ENCODE measurements at places on chromosomes 12 and 14.

- DNase-seq: no peak
These were observed 87.0 kb downstream of the SLC25A47 start for GRCh38 chr14:100410056-100410565.

DNA sequence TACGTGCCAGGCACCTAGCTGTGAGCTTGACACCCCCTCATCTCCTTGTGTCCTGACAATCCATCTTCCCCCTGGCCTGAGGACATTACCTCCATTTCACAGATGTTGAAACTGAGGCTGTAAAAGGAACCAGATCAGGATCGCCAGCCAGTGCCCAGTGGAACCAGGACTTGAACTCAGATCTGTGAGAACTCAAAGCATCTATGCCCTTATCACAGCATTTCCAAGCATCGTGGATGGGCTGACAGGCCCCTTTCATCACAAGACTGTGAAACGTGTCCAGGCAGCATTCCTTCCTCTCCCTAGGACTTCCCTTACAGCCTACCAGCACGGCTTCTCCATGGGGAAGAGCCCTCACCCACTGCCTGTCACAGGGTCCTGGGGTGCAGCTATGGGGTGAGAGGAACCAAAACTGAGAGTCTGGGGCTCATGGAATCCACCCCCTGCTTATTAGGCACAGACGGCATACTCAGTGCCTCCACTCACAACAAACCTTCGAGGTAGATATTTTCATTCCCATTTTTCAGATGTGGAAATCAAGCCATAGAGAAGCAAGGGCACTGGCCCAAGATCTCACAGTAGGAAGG lies 26.9 kb downstream of the CMKLR1 start:
- DNase-seq: no peak

DNA sequence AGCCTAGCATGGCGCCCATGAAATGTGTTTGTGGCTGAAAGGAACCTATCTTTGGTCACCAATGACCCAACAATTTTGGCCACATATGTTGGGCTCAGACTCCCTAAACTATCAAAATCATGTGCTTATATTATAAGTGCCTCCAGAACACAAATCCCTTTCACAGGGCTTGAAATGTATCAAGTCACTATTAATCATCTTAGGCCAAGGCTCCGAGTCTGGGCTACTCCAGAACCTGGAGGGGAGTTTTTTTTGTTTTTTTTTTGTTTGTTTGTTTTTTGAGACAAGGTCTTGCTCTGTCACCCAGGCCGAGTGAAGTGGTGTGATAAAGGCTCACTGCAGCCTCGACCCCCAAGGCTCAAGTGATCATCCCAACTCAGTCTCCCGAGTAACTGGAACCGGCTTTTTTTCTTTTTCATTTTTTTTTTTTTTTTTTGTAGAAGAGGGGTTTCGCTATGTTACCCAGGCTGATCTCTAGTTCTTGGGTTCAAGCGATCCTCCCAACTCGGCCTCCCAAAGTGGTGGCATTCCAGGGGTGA lies 989 bp upstream of the DRAM1 start:
- no peak for DNase-seq

GRCh38 chr12:42631513-42631912 lies 42.0 kb upstream of the PRICKLE1 start:
- no peak for DNase-seq

- DNase-seq: no peak
These were observed 156.8 kb downstream of the PDE3A start for GRCh38 chr12:20525064-20525610.

GRCh38 chr14:55802986-55803872 lies 223.2 kb downstream of the KTN1 start:
- DNase-seq: no peak

DNA sequence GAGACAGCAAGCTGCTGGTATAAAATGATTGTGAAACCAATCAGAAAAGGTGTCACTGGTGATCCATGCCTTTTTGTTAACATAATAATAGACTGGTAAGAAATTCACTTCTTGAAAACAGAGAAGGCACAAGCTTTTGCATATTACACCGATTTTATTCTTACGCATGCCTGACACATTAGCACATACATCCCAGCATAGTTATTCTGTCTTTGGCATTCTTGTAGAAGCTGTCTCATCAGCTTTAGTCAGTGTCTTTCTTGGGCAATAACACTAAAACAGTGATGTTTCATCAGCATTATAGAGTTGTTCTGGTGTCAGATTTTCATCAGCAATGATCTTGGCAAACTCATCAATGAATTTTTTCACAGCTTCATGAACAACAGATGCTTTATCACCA lies 283.4 kb upstream of the TMTC1 start:
- DNase-seq: no peak

GRCh38 chr12:116783525-116784237 lies 45.6 kb downstream of the RNFT2 start:
- DNase-seq: peak; percentile 83

DNA sequence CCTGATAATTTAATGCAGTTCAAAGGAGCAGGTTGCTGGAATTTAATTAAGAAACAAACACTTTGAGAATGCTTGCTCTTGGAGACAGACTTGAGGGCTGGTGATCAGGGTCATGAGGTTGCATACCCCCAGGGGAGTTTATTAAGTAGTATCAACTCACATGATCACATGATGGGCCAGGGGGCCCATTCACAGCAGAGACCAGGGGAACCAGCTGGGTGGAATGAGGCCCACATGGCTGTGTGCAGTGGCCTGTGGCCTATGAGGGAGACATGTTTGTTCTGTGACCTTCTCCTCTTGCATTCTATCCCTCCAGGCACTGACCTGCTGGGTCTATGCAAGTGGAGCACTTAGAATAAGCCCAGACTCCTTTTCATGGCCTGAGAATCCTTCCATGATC lies 266.6 kb upstream of the PWP1 start:
- no peak for DNase-seq

GRCh38 chr14:102655137-102655536 lies 62.7 kb downstream of the RCOR1 start:
- DNase-seq: no peak

- no peak for DNase-seq
These were observed 818.4 kb upstream of the ATXN7L3B start for GRCh38 chr12:73719223-73719622.

DNA sequence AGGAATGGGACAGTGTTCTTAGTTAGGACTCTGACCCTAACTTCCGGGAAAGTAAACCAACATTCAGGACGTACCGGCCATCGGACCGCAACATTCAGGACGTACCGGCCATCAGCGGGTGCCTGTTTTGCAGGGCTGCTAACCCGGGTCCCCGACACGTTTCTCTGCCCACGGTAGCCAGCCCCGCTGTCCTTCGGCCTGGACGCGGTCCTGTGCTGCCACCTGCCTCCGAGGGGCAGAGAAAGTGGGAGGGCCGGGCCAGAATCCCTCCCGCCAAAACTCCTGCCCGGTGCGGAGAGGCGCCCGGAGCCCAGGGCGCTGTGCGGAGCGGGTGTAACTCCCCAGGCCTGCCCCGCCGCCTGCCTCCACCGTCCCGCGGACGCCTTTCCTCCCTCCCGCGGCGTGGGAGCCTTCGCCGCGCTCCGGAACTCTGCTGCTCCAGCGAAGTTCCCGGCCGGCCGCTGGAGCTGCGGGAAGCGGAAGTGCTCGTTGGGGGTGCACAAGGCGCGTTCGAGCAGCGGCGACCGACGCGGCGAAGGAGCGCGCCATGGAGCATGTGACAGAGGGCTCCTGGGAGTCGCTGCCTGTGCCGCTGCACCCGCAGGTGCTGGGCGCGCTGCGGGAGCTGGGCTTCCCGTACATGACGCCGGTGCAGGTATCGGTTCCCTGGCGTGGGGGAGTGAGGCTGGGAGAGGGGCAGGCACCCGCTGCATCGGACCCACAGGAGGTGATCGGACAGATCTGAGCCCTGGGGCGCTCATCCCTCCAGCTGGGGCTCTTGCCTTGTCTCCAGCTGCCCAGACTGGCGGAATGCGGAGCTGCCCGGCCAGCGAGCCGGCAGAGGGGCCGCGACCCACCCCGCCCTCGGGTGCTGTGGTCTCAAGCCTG lies at the start of gene DDX55:
TSS of gene DDX55 (plus strand) at position 498 of the 888 bp plus-strand sequence. CDS start at position 548, 50 bp downstream.
- DNase-seq: peak; percentile 66

DNA sequence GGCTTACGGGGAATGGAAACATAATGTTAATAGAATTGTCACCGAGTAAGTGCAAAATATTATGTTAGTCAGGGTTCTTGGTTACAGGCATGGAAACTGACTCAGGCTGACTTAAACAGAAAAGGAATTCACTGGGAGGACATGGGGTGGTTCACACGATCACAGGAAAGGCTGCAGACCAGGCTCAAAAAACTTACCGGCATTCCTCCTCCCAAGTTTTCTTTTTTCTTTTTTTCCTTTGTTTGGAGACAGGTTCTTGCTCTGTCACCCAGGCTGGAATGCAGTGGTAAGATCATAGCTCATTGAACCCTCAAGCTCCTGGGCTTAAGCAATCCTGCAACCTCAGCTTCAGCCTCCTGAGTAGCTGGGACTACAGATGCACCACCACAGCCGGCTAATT lies 11.9 kb upstream of the UBE2N start:
- no peak for DNase-seq

DNA sequence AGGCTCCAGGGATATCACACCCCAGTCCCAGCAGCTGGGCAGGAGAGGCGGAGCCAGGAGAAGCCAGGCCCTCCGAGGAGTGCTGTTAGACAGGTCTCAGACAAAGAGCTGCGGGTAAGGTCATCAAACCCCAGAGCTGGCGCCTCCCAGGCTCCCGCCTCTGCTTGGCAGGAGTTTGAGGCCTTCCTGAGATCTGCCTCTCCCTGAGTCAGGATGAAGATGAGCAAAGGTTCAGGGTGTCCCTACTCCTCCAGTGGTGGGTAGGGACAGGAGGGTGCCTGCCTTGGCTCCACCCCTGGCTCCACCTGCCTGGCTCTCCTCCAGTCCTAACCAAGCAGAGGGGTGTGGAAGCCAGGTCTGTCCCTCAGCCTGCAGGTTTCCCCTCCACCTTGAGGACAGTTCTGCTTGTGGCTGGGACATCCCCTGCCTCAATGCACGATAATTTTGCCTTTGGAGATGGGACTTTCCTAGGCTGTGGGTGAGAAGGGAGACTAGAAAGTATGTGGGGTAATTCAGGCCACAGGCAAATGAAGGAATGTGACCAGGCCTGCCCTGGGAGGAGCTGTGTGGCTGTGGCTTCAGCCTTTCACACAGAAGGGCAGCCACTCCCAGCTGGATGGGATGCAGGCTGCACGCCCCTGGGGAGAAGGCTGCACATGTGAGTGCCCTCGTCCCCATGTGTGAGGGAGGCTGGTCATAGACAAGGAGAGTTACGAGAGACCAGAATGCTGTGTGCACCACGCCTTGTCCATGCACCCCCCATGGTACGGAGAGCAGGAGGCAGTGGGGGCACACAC lies 2.2 kb downstream of the PLEKHG6 start:
- DNase-seq: no peak

GRCh38 chr14:89915114-89915878 lies 39.2 kb downstream of the EFCAB11 start:
- peak; percentile 38 for DNase-seq

DNA sequence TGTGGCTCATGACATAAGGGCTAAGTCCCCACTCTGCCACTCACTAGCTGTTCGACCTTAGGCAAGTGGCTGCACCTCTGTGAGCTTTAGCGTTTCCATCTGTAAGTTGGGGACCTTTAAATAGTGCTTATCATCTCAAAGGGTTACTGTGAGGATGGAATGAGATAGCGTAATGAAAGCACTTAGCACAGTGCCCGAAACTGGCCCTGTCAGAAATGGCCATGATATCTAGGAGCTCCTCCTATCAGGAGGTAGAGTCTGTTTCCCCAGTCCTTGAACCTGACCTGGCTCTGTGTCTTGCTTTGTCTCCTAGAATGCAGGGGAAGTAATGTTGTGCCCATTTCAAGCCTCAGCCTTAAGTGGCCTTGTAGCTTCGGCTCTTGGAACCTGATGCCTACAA lies 211.0 kb downstream of the RBM19 start:
- DNase-seq: no peak

GRCh38 chr14:24063263-24063836 lies 8.0 kb upstream of the CPNE6 start:
- DNase-seq: no peak

- DNase-seq: no peak
These were observed 86.2 kb downstream of the TSPAN8 start for GRCh38 chr12:71071536-71072097.

DNA sequence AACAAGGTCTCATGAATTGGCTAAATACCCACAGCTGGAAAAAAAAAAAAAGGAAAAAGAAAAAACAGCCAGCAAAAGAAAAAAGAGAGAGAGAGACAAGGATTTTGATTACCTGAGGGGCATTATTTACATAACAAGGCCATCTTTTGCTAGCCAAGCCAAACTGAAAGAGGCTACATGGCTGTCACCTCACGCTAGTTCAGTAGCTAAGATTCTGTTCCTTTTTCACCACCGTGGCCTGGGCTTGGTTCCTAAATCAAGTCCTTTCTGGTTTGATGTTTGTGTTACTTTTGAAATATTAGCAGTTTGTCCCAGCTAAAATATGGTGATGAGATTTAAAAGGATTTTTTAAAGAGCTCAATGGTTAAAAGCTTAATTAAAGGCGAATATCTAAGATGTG lies 2.0 kb upstream of the SDS start:
- no peak for DNase-seq

- no peak for DNase-seq
These were observed 30.3 kb downstream of the HIP1R start for GRCh38 chr12:122865268-122866231.

GRCh38 chr14:65164068-65164824 lies 61.9 kb upstream of the MAX start:
- peak; percentile 56 for DNase-seq

DNA sequence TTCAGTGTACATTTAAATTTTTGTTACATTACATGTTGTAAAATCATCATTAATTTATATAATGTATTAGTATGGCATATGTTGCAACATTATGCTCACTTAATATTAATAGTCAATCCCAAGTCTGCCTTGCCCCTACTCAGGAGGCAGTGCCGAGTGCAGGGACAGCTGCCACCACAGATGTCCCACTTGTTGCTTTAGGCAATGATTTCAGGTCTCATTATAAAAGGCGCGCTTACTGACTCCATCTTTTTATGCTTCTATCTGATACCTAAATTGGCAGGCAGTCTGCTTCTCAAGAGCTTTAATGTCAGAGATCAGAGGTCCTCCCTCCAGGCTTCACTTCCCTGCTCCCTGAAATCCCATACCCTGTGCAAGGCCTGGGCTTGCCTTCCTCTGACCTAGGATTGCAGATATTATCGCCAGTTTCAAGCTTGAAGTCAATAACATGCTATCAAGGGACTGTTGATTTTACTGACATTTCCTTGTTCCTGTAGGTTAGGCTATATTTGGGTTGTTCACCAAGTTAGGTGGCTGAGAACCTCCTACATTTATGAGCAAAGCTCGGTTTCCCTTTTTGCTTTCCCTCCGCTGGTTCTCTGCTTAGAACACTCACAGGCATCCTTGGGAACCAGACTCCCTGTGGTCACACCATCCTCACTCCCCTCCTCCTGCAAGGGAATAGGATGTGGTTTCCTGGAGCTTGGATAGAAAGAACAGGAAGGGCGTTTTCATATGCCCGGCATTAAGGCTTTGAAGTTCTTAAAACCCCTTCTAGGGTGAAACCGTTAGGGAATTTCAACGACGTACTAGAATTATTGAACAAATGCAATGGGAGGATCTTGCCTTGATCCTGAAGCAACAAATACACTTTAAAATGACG lies 208.4 kb upstream of the FKBP4 start:
- DNase-seq: no peak

GRCh38 chr12:104586351-104586919 lies 129.7 kb downstream of the CHST11 start:
- peak; percentile 53 for DNase-seq
